Fibroblast of skin of left biceps (primary cell): ENCODE measurements at places on chromosomes 1 and 21.

GRCh38 chr1:219755234-219755633 is 142.3 kb upstream of the ZC3H11B start:
- no peak for DNase-seq

DNA sequence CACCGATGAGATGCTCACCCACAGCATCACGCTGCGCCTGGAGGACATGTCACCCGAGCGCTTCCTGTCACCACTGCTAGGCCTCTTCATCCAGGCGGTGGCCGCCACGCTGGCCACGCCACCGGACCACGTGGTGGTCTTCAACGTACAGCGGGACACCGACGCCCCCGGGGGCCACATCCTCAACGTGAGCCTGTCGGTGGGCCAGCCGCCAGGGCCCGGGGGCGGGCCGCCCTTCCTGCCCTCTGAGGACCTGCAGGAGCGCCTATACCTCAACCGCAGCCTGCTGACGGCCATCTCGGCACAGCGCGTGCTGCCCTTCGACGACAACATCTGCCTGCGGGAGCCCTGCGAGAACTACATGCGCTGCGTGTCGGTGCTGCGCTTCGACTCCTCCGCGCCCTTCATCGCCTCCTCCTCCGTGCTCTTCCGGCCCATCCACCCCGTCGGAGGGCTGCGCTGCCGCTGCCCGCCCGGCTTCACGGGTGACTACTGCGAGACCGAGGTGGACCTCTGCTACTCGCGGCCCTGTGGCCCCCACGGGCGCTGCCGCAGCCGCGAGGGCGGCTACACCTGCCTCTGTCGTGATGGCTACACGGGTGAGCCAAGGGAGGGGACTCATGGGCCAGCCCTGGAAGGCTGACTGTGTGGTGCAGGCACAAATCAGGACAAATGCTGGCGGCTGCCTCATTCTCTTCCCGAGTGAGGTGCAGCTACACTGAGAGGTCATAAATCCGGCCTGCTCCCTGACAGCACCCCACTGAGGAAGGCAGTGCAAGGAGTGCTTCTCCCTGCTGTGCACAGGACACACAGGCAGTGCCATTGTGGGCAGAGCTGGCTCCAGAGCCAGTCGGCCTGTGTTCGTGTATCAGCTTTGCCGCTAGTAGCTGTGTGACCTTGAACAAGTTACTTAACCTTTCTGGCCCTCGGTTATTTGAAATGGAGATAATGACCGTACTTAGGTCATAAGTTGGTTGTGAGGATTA is 9.4 kb downstream of the CELSR2 start:
- no peak for DNase-seq

DNA sequence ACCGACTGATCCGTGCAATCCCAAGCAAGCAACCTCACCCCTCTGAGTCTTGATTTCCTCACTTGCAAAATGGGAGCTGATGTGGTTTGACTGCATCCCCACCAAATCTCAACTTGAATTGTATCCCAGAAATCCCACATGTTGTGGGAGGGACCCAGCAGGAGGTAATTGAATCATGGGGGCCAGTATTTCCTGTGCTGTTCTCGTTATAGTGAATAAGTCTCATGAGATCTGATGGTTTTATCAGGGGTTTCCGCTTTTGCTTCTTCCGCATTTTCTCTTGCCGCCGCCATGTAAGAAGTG is 58.4 kb downstream of the FHAD1 start:
- peak; percentile 54 for DNase-seq

- peak; percentile 53 for DNase-seq
Observed at GRCh38 chr1:234656944-234657654, 47.1 kb upstream of the IRF2BP2 start.

DNA sequence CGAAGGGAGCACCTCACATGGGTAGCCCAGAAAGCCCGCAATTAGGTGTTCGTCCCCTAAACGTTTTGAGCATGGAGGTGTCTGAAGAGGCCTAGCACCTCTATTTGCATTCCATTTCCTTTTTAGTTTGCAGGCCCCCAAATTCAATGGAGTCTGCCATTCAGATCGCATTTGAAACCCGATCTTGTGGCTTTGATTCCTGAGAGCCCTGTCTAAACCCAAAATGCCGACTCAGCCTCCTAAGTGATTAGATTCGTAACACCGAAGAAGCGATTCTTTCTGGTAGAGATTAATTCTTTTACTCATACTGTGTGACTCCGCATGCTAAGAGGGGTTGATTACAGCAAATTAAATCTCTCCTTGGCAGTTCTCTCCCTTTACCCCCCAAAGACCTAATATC is 415.2 kb upstream of the KAZN start:
- DNase-seq: no peak

DNA sequence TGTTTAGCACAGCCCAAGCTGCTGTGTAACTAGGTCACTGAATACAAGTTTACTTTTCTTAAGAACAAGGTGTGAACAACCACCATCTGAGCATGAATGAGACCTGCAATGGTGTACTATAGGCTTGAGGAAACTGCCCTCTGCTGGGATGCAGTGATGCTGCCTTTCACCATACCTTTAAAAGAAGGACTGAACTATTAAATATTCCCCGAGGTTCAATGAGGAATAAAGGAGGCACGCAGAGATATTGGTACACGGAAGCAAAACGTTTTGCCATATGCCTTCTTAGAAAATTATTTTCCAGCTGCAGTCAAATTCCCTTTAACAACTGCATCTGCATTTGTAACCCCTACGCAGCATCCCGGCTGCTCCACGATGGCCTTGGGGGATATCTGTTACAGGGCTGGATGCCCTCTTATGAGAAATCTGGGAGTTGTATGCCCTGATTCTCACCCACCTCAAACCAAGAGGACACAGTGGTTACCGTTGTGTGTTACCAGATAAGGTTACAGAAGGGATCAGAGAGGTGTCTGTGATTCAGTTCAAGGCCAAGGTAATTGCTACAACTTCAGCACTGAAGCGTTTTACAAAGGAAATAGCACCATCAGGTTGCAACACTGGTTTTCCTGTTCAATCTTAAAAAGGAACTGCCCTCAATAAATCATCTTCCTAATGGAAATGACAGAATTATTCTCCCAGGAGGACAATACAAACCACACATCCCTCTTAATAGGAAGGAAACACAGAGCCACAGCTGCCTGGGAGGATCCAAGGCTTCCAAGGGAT is 470.5 kb downstream of the LTN1 start:
- DNase-seq: peak; percentile 65

GRCh38 chr1:54284781-54285529 is 85.0 kb downstream of the MRPL37 start:
- no peak for DNase-seq

- DNase-seq: no peak
Observed at GRCh38 chr1:165851034-165851658, 23.7 kb downstream of the UCK2 start.

- DNase-seq: no peak
Observed at GRCh38 chr1:208154679-208155642, 89.2 kb downstream of the PLXNA2 start.

- DNase-seq: no peak
Observed at GRCh38 chr1:246447501-246447900, 59.6 kb downstream of the SMYD3 start.

DNA sequence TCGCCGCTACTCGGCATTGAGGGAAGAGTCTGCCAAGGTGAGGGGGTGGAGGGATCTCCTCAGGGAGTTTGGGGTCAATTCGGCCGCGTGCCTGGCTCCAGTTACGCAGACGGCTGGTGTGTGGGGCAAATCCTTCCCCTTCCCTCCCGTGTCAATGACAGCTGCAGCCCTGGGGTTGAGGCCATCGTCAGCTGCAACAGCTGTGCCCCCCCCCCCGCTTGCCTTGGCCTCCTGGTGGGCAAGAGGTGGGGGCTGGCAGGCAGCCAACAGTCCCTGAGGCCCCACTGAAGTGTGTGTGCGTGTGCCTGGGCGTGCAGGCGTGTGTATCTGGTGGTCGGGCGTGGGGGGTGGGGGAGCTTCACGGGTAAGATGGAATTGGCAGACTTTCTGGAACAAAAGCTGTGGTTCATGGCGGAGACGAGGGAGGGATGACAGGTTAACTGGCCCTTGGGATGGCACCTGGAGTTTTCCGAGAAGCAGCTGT is 25.6 kb downstream of the PPFIA4 start:
- no peak for DNase-seq

GRCh38 chr1:226215239-226215638 is 8.2 kb upstream of the MIXL1 start:
- DNase-seq: no peak

- no peak for DNase-seq
Observed at GRCh38 chr1:65420590-65421350, at the start of the genes LEPR and LEPROT. LEPR (plus strand) TSS chr1:65420668; CDS start chr1:65565566, 144,898 bp downstream. LEPROT (plus strand) TSS chr1:65420668; CDS start chr1:65420725, 57 bp downstream.

DNA sequence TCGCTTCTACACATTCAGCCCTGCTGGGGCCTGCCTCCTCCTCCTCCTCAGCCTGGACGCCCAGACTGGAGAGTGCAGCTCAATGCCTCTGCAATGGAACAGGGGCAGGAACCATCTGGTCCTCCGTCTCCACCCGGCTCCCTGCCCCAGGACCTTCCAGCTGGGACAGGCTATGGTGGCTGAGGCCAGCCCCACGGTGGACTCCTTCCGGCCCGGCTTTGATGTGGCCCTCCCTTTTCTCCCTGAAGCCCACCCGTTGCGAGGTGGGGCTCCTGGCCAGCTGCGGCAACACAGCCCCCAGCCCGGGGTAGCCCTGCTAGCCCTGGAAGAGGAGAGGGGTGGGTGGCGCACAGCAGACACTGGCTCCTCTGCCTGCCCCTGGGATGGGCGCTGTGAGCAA is 1.4 kb downstream of the EXTL1 start:
- DNase-seq: no peak

GRCh38 chr1:5999711-6000443 is 7.7 kb upstream of the NPHP4 start:
- DNase-seq: no peak

DNA sequence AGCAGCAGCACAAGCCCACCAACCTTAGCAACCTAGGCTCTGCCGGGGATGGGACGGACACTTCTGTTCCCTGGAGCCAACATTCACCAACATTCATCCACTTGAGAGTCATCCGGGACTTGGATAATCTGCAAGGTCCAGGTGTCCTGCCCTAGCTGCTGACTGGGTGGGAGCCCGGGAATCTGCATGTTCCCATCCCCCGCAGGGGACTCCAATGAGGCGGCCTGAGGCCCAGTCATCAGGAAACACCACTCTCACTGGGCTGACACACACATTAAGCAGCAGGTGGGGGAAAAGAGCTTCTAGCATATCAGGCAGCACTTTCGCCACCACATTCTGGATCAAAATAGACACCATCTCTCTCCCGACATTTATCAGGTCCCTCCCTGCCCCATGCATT is 38.4 kb upstream of the CCSAP start:
- DNase-seq: no peak

GRCh38 chr1:161486806-161487741 is 18.2 kb upstream of the FCGR2A start:
- DNase-seq: no peak

DNA sequence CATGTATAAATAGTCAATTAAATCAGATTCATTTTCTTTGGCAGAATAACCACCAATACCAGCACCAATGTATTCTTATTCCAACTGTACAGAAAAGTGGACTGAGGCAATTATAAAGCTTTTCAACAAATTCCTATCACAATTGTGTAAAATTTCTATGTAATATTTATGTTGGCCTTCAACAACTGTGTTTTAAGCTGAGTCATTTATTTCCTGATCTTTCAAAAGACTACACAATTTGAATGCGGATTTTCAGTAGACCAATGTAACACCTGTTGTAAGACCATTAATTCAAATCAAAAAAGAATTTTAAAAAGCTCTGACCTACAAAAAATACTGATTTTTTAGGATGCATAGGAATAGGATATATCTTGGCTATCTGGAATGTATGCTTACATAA is 25.5 kb downstream of the GPATCH2 start:
- DNase-seq: no peak

- no peak for DNase-seq
Observed at GRCh38 chr1:55337801-55338447, 122.8 kb upstream of the USP24 start.

DNA sequence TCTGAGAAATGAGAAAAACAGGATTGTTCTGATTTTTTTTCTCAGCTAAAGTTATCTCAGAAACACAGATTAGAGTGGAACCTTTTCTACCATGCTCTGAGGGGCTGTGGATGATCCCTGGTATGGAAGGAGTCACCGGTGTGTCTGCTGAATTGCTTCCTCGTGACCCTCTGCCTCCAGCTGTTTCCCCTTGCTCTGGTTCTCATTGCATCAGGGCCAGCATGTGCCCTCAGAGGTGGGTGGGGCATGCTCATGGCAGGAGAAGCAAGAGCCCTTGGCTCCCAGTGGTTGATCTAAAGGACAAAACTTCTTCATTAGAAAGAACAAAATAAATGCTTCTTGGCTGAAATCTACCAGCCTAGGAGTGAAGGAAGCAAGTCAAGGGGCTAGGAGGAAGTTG is 183.2 kb upstream of the HMCN1 start:
- no peak for DNase-seq

DNA sequence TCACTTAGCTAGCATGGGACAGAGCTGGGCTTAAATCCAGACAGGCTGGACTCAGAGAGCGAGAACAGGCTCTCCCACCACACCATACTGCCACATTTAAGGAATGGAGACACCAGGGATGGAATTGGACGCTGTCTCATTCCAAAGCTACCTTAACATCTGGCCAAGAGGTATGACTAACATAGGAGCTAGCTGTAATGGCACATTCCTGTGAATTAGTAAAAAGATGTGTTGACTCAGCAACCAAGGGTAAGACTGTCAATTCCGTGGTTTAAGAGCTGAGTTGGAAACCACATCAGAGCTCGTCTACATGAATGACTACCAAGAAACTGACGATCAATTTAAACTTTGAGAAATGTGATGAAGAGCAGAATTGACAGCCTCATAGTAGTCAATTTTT is 8.3 kb upstream of the TNFRSF9 start:
- DNase-seq: peak; percentile 82

DNA sequence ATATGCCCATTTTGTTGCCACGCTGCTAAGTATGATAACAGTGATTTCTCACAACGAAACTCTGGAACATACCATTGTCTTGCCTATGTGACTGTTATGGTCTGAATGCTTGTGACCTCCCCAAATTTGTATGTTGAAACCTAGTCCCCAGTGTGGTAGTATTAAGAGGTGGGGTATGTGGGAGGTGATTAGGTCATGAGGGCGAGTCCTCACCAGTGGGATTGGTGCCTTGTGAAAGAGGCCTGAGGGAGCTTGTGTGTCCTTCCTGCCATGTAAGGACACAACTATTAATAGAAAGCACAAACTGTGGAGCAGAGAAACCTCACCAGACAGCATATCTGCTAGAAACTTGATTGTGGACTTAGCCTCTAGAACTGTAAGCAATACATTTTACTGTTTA is 84.6 kb downstream of the SELENOF start:
- DNase-seq: no peak

GRCh38 chr1:186144505-186144904 is 230.5 kb downstream of the TPR start:
- DNase-seq: no peak

- no peak for DNase-seq
Observed at GRCh38 chr1:162380061-162380846, 1.3 kb upstream of the C1orf226 start.

DNA sequence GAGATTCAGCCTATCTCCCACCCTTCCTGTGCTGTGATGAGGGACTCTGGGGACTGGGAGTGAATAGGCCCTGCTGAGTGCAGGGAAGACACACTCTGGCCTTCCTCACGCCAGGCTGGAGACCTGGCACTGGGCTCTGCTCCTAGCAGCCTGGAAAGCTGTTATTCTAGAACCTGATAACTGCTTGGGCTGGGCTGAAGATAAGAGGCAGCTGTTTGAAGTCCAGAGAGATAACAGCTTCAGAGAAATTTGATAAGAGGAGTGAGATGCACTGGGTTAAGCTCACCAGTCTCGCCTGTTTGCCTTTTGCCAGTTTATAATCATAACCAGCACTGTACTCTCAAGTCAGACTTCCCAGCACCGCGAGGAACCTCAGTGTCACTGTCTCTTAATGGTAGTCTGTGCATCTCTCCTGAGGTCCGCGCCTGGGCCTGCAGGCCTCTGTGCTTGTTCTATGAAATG is 46.6 kb upstream of the GPR37L1 start:
- DNase-seq: no peak
